ENCODE measurements at places on chromosomes 16 and 17. TPM values are rescaled to one million over a fixed set of nuclear protein-coding genes. Genes with fewer than 3 reads are reported as not detected.

PIK3R5 gene
- not detected for total RNA-seq

CA5A gene
- not detected for total RNA-seq

RNF43 gene
- 0.49 TPM for total RNA-seq

KCNJ18 gene
- total RNA-seq, result not detected

MARVELD3 gene
- not detected for total RNA-seq

ADAD2 gene
- not detected for total RNA-seq

CCL1 gene
- not detected for total RNA-seq

TEKT1 gene
- total RNA-seq, result not detected

FBXW10B gene
- total RNA-seq, result not detected

TMEM235 gene
- not detected for total RNA-seq

NHLRC4 gene
- total RNA-seq, result 2.0 TPM

NXN gene
- total RNA-seq, result 18.1 TPM

IL34 gene
- total RNA-seq, result 3.4 TPM

CMTM3 gene
- 7.4 TPM for total RNA-seq

SDR42E1 gene
- 0.08 TPM for total RNA-seq

SMIM36 gene
- total RNA-seq, result not detected

Measured in fibroblast of the aortic adventitia (primary cell).